ENCODE measurements at places on chromosomes 4 and X.

DNA sequence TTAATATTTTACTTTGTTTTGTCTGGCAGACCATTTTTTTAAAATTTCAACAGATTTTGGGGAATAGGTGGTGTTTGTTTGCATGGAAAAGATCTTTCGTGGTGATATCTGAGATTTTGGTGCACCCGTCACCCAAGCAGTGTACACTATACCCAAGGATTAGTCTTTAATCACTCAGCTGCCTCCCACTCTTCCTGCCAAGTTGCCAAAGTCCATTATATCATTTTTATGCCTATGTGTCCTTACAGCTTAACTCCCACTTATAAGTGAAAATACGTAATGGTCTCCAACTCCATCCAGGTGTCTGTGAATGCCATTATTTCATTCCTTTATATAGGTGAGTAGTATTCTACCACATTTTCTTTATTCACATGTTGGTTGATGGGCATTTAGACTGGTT, 281.7 kb upstream of the GK2 start:
- no peak for DNase-seq

DNA sequence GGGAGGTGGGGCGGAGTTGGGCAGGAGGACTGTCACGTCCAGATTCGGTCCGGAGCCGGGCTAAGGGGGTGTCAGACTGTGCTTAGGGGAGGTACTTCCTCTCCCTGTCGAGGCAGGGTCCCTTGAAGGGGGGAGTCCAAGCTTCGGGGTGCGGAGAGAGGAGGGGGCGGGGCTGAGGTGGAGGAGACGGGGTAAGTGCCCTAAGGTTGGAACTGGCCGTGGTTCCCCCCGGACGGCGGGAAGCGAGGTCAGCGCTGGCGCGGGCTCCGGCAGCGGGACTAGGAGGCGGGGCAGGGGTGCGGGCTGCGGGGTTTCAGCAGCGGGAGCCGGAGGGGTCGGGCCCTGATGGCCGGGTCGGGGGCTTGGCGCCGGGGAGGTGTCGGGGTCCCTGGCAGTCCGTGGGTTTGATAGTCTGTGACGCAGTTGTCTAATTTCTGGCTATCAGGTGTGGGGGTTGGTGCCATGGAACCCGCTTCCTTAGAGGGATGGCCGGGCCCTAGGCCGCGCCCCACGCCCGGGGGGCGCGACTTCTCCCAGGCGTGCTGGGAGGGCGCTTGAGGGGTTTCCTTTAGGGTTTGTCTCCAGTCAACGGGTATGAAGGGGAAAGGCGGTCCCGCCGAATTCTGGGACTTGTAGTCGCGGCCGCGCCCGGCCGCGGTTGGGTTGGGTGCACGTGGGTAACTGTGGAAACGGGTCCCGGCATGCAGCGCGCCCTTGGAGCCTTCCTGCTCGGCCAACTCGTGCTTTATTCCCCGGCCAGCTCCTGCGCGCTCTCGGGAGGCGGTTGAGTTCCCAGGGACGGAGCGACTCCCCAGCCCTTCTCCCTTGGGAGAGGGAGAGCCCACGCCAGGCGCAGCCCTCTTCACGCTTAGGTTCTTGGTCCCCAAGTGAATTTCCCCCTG, 1.5 kb downstream of the DCUN1D4 start:
- DNase-seq: peak; percentile 95

DNA sequence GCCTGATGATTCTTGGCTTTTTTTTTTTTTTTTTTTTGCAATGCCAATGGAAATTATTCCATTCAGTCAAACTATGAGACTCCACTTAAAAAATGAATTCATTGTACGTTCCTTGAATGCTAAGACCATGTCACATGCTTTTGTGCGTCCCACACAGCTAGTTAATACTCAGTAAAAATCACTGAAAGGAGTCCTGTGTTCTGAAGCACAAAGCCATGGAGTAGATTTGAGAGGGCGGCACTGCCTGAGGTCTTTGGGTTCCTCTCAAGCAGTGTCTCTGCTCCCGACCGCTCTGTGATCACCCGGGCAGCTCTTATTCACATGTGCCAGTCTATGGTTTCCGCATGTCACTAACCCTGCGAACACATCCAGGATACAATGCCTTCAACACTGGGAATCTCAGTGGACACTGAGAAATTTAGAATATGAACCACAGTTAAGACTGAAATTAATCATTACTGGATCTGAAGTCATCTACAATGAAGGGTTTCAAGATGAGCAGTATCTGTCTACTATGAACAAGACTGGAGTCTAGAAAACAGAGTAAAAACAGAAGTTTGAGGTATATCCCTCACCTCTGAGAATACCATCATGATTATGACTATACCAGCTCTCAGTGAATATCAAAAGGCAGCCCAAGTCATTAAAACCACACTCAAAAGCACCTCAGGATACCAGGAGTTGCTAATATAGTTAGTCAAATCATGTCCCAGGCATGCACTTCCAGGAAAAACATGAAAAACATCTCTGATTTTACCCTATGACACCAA, 193.0 kb downstream of the MGST2 start:
- peak; percentile 93 for DNase-seq

- no peak for DNase-seq
These were observed 286.5 kb downstream of the GLUD2 start for GRCh38 chrX:121333942-121334341.

- no peak for DNase-seq
These were observed 230.2 kb upstream of the AGTR2 start for GRCh38 chrX:115940348-115940747.

DNA sequence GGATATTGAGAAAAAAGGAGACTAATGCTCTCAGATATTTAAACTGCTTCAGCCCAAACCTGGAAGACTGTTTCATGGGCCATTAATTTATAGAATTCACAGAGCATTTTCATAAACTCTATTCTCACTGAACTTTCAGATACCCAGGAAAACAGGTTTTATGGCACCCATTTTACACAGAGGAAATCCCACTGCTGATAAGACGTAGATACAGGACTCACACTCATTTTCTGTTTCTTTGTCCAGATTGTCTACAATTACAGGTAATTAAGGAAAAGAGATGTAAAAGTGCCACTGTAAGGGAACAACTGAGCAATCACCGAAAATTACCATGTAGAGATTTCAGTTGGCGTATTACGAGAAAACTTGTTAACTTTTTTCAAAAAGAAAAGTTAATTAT, 83.3 kb downstream of the FAM184B start:
- DNase-seq: no peak

GRCh38 chrX:140586951-140587350, 82.1 kb upstream of the SOX3 start:
- no peak for DNase-seq

- DNase-seq: no peak
These were observed 190.6 kb downstream of the NSUN7 start for GRCh38 chr4:40940317-40940741.

GRCh38 chr4:90403781-90404180, 276.6 kb downstream of the CCSER1 start:
- no peak for DNase-seq

GRCh38 chr4:44535981-44536380, 87.4 kb upstream of the KCTD8 start:
- no peak for DNase-seq

DNA sequence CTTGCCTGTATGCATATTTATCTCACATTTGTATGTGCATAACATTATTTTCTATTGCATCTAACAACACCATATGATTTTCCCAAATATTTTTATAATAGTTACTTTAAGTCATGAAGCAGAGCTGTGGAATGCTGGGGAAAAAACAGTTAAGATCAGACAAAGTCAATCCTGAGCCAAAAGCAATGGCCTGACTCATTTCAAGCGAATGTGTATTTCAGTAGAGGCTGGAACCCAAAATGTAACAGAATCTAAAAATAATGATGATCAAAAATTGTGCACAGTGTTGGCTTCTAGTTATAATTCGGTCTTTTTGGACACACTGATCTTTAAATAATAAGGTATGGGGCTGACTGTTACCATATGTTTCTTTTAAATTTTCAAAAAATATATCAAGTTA, 516.2 kb upstream of the ADGRL3 start:
- no peak for DNase-seq

DNA sequence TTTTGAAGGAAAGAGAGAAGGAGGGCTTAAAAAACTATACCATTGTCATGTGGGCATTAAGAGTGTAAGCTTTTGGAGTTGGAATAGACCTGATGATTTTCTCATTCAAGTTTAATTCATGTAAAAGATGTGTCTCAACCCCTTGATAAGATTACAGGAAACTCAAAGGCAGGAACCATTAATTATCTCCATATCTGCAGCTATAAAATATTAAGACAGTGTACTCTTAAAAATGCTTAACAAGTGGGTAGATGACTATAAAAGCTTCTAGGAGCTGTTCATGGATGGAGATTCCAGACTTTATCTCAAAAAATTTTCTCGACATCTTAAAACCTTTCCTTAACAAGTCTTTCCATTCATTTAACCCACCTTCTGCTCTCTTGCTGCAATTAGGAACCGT, 208.3 kb downstream of the PALLD start:
- no peak for DNase-seq

GRCh38 chrX:3468031-3468430, 121.6 kb upstream of the MXRA5 start:
- DNase-seq: no peak

DNA sequence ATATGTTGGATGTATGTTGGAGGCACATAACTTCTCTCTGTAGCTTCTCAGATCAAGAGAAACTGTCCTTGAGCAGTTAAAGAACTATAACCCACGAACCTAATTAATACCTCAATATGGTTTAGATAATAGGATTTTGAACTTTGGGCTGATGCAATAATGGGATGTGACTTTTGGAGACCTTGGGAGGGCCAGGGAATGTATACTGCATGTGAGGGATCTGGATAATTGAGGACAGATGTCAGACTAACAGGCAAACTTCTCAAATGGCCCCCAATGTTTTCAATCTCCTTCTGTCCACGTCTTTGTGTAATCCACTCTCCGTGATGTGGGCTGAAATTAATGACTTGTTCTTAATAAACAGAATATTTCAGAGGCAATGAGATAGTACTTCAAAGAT, 202.2 kb upstream of the FAT4 start:
- DNase-seq: no peak

- no peak for DNase-seq
These were observed 123.4 kb downstream of the MFAP3L start for GRCh38 chr4:169902658-169903345.

DNA sequence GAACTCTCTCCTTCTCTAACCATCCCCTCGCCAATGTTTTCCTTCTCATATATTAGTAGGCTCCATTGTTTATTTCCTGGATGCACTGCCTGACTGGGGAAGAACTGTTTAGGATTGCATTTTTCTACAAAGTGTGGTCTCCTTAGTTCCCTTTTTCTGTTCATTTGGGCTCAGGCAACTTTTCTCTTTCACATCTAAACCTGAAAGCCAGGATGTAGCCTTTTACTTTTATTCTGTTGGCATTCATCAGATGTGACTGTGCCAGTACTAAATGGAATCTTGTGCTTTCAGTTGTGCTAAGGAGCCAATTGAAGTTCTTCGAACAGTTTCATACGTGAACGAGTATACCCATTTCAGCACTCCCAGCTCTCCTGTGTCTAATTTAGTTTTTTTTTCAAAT, 59.8 kb downstream of the DDIT4L start:
- no peak for DNase-seq

GRCh38 chr4:15130441-15130840, 128.2 kb downstream of the CPEB2 start:
- no peak for DNase-seq

DNA sequence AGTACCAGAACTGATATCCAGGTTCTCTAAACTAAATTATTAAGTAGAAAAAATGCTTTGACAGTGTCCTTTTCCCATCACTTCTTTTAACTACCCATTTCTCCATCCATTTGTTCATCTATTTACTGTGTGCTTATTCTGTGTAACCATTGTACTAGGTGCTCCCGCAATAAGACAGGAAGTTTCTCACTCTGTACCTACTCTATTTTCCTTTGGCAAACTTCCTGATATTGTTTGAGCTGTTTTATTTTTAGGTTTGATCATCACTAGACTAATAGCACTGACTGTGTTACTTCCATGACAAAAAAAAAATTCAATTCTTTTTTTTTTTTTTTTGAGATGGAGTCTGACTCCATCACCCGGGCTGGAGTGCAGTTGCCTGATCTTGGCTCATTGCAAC, 102.5 kb upstream of the CASK start:
- no peak for DNase-seq

DNA sequence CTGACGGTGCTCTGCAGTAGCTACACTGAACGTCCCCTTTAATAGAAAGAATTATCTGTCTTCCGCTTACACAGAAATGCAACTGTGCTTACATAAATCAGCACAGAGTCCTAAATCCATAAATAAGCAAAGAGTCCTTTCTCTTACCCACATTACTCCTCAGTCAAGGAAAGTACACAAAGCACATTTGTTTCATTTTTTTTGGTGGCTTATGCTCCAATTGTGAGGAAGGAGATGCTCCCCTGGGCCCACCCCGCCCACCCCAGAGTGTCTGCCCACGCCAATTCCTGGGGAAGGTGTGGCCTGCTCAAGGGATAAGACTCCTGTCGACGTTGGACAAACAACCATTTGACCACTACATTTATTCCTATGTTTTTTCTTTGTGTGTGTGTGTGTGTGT, 53.8 kb downstream of the CPLX1 start:
- DNase-seq: peak; percentile 69

GRCh38 chr4:102299354-102300107, 45.8 kb downstream of the SLC39A8 start:
- peak; percentile 23 for DNase-seq

- no peak for DNase-seq
These were observed 34.4 kb downstream of the TMSB4X start for GRCh38 chrX:13009273-13009672.

DNA sequence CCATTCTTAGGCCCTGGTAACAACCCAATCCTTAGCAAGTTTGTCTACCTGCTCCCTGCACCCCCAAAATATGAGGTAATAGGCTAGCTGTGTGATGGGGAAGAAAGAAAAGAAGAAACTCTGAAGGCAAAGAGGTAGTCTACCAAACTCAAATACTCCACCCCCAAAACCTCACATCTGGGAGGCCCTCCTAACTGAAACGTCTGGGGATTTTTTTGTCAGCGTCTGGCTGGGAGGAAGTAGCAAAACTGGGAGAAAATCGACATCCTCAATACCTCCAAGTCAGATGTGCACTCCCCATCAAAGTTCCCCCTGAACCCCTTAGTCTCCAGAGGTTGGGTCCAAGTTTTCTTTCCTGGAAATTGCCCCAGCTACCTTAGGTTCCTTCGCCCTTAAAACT, 1.0 kb downstream of the LAMP2 start:
- DNase-seq: no peak

- DNase-seq: no peak
These were observed 38.2 kb downstream of the BEX3 start for GRCh38 chrX:103414561-103414960.

DNA sequence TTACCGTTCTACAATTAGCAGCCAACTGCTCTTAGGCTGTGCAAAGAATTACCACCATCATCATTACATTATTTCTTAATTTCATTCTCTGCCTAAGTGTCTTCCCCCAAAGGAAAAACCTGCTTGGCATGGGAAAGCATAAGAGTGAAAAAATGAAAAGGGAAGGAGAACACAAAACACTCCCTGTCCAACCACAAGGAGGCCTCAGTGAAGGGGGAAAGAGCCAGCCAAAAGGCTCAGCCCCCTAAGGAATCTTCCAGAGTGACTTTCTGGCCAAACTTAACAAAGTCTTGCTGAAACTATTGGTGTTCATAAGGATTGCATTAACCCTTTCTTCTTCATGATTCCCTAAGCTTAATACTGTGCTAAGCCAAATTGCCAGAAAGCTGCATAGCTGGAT, 287.4 kb downstream of the SMARCA1 start:
- no peak for DNase-seq

GRCh38 chr4:119299260-119299671, 22.7 kb downstream of the FABP2 start:
- DNase-seq: no peak
